ENCODE measurements at places on chromosomes 11 and 22. TPM values are rescaled to one million over a fixed set of nuclear protein-coding genes. Genes with fewer than 3 reads are reported as not detected.
A peak's percentile ranks its signal among the peaks of the same experiment; 100 is the strongest.

DNA sequence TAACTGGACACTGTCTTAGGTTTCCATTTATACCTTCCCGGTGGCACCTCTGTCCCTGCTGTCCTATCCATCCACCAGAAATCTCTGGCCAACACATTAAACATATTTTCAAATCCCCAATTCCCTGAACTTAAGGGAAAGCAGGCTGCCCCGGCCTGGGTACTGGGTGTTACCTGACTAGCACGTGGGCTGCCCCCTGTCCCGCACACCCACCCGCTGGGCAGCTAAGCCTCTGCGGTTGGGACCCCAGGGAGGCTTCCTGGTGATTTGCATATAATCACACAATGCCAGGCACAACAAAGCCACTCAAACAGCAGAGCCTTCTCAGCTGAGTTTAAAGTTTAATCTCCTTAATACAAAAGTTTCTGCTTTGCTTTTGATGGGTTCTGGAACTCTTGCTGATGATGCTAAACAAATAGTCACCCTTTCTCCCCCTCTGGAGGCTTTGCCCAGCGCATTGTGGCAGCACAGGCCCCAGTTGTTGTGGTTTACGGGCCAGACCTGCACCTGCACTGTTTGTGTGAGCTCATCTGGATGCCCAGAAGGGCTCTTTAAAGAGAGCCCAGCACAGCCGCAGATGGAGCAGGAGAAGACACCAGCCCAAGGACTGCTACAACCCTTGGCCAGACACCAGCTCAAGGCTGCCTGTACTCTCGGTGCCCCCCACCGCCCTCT lies 59.9 kb upstream of the POU2AF1 start:
- DNase-seq = no peak

DNA sequence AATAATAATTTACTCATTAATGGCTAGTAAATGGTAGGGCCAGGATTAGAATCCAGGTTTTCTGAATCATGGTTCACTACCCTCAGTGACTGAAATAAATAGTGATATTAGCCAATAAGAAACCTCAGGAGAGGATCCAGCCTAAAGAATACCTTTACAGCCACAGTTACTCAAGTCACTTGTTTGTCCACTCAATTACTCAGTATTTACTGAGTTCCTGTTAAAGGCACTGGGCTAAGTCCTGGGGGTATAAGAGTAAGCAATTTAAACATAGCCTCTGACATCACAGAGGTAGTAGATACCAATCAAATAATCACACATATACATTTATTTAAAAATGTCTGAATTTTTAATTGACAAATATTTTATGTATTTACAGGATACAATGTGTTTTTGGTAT lies 56.8 kb upstream of the GAB2 start:
- no peak for DNase-seq

Gene MRGPRX1
- not detected for total RNA-seq

GRCh38 chr22:49324527-49325491 lies 502.9 kb downstream of the BRD1 start:
- DNase-seq = no peak

DNA sequence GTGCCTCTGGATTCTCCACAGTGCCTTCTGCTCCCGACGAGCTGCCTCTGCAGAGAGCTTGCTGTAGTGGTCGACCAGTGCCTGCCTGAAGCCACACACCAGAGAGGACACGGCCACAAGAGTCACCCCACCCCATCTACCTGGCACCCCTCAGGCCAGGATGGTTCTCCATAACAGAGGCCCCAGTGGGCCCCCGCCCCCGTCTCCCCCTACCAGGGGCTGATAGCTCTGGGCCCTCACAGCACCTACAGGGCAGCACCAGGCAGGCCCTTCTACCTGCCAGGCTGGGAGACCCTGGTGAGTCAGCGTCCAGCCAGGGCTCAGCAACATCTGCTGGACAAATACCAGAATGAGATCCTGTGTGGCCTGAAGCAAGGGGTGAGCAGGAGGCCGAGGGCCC lies 21.7 kb downstream of the SELENOO start:
- DNase-seq = no peak

Gene MIAT
- 0.38 TPM for total RNA-seq

DNA sequence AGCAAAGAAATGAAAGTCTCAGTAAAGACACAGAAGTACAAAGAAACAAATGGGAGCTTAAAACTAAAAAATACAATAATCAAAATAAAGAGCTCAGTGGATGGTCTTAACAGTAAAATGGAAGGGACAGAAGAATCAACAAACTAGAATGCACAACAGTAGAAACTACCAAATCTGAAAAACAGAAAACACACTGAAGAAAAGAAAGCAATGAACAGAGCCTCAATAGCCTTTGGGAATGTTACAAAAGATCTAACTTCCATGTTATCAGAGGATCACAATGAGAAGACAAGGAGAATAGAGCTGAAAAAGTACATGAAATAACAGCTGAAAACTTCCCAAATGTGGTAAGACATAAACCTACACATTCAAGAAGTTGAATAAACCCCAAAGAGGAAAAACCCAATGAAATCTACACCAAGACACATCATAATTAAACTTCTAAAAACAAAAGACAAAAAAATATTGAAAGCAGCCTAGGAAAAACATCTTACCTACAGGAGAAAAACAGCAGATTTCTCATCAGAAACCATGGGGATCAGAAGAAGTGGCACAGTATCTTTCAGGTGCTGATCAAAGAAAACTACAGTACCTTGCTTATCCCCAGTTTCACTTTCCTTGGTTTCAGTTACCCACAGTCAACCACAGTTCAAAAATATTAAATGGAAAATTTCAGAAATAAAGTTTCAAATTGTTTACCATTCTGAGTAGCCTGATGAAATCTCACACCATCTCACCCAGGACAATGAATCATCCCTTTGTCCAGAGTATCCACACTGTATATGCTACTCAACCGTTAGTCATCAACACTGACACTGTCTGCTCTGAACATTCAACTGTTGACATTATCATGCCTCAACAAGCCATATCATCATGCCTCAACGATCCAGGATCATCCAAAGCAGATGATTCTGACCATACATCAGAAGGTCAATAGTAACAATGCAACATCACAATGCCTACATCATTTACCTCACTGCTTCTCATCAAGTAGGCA lies 22.2 kb downstream of the RRAS2 start:
- peak; percentile 70 for DNase-seq

Data from dermis microvascular lymphatic vessel endothelial cell (primary cell).